Lower leg skin (tissue), 4 donors: ENCODE measurements at places on chromosomes 1 and 21.
A peak's percentile ranks its signal among the peaks of the same experiment; 100 is the strongest.

GRCh38 chr1:181174861-181175260 is 86.4 kb downstream of the IER5 start:
- no peak for DNase-seq

GRCh38 chr1:61173118-61173517 is 90.8 kb downstream of the NFIA start:
- no peak for DNase-seq

DNA sequence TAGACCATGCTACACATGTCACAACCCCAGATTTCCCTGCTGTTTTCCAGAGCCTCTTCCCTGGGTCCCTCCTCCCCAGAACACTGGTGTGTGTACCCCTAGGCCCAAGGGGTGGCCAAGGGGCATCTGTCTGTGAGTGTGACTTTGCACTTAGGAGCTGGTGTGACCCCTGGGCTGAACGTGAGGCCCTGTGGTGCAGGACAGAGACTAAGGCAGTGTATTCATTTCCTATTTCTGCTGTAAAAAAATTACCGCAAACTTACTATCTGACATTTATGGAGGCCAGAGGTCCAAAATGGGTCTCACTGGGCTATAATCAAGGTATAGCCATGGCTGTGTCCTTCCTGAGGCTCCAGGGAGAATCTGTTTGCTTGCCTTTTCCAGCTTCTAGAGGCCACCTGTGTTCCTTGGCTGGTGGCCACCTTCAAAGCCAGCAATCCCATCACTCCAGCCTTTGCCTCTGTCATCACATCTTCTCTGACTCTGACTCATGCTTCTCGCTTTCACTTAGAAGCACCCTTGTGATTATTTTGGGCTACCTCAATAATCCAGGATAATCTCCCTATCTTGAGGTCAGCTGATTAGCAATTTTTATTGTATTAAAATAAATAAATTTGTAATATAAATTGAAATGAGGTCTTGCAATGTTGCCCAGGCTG is 24.0 kb upstream of the ELOA start:
- no peak for DNase-seq

DNA sequence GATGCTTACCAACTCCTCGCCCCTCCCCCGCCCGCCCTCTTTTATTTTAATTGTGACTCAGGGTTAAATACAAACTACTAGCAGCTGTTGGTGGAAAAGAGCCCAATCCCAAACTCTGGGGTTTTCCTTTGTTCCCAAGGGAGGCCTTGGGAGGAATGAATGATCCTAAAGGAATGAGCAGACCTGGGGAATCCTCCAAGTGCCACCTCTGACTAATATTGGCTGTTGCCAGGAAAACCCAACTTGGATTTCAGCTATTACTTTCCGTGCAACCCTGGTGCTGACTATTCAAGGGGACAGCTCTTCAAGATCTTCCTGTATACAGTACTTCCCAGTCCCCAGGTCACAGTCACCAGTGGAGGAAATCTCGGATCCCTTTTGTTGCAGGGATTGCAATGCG is 1.3 kb upstream of the S100A10 start:
- DNase-seq = peak; percentile 43

DNA sequence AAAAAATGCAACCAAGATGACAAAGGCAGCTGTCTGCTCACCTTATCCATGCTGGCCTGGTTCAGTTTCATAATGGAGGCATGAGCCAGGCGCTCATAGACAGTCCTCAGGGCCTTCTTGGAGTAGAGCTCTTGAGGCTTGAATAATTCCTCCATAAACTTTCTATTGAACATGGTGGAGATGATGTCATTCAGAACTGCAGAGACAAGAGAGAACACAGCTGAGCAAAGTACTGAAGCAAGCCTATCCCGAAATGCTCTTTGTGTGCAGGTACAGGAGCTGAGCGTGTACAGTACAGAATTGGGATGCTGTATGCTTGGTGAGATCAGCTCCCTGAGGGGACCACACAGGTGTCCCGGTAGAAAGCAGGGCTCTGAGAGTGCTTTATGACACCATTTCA is 11.5 kb downstream of the OSCP1 start:
- DNase-seq = no peak

- no peak for DNase-seq
Measured at GRCh38 chr1:48671578-48671977, 105.1 kb downstream of the BEND5 start.

GRCh38 chr1:57770772-57771171 is 346.9 kb upstream of the DAB1 start:
- DNase-seq = no peak

- DNase-seq = peak; percentile 69
Measured at GRCh38 chr21:45080639-45081414, 6.4 kb downstream of the ADARB1 start.

DNA sequence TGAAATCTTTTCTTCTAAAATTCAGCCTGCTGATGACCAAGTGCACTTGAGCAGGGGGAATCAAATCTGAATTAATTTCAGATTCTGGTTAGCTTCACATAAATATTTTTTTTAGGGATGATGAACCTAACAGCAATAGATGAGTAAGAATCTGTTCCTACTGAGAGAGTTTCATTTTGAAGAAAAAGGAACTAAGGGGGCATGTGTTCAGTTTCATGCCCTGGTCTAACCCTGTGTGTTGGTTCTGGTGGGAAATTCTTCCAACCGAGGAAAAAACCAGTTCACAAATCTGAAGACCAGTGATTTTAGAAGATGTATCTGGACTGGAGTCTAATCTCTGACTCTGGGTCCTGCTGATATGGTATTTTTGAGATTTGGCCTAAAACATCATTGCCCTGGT is 13.7 kb downstream of the SELL start:
- no peak for DNase-seq

DNA sequence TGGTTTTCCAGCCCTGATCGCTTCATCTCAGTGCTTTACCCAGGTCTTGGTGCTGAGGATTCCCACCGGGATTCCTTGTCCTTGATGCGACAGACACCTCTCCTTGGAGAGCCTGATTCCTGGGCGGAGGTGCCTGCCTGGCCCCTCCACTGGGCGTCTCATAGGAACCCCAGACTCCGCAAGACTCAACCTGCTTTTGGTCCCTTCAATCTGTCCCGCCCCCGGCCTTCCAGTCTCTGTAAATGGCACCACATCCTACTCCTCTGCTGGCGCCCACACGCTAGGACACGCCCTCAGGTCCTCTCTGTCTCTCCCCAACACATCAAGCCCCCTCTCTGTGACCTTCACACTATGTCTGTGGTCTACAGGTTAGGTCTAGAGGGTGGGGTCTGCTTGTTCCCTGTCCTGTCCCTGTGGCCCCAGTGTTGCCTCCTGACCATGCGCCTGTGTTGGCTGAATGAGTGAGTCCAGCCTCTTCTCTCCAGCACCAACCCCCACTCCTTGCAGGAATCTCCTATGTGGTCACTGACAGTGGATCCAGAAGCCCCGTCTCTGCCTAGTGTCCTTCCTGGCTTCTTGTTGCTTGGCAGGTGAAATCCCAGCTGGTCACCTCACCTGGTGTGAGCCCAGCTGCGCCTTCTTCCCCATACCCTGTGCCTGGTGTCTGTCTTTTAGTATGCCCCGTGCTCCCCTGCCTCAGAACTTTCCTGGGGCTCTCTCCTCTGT is 119.7 kb upstream of the C1orf174 start:
- DNase-seq = peak; percentile 53

- no peak for DNase-seq
Measured at GRCh38 chr1:209157546-209158249, 425.8 kb upstream of the CAMK1G start.

GRCh38 chr1:1839311-1839965 is 51.4 kb downstream of the GNB1 start:
- DNase-seq = no peak

- DNase-seq = no peak
Measured at GRCh38 chr1:67342076-67342890, 34.6 kb downstream of the IL12RB2 start.

DNA sequence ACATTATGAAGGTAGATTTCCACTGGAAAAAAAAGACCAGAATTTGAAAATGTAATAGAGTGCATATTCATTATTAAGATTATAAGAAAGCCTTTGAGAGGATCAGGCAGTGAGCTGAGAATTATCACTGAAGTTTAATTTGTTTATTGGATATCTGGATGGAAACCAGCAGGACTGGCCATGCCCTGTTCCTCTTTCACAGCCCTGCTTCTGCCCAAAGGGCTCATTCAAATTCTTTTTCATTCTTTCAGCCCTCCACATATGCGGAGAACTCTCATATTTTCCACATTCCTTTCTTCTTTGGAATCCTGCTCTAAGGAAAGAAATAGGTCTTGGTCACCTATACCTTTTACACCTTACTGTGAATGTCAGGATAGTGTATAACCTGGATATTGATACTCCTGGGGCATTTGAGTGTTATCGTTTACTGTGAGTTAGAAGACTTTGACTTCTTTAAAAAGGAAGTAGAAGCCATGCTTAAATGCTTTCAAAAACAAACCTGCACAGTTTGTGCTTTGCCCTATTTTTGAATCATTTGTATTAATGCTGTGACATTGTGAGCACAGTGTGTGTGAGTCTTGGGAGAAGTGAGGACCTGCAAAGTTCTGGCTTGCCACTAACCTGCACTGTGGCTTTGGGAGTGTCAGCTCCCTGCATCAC is 35.5 kb downstream of the ST6GALNAC3 start:
- DNase-seq = no peak

- no peak for DNase-seq
Measured at GRCh38 chr1:1048765-1049164, 25.3 kb downstream of the RNF223 start.

- DNase-seq = no peak
Measured at GRCh38 chr1:194658090-194658439, 1471.7 kb upstream of the B3GALT2 start.

- DNase-seq = no peak
Measured at GRCh38 chr1:91870322-91870721, 15.6 kb downstream of the TGFBR3 start.

DNA sequence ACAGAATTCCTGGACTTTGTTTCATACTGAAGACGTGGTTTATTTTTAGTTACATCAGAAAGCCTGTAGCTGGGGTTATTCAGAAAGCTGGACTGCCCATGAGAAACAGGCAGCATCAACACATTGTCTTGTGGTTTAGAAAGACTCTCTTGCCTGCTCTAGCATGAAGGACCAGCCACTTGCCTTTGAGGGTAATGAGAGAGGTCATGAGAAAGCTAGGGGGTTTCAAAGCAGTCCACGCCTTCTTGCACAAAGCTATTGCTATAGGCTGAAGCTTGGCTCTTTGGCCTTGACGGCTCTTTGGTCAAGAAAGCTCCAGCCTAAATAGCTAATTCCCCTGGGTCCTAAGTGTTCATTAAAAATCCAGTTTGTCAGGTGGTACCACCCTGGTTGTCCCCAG is 208.1 kb downstream of the PRDM2 start:
- DNase-seq = no peak

DNA sequence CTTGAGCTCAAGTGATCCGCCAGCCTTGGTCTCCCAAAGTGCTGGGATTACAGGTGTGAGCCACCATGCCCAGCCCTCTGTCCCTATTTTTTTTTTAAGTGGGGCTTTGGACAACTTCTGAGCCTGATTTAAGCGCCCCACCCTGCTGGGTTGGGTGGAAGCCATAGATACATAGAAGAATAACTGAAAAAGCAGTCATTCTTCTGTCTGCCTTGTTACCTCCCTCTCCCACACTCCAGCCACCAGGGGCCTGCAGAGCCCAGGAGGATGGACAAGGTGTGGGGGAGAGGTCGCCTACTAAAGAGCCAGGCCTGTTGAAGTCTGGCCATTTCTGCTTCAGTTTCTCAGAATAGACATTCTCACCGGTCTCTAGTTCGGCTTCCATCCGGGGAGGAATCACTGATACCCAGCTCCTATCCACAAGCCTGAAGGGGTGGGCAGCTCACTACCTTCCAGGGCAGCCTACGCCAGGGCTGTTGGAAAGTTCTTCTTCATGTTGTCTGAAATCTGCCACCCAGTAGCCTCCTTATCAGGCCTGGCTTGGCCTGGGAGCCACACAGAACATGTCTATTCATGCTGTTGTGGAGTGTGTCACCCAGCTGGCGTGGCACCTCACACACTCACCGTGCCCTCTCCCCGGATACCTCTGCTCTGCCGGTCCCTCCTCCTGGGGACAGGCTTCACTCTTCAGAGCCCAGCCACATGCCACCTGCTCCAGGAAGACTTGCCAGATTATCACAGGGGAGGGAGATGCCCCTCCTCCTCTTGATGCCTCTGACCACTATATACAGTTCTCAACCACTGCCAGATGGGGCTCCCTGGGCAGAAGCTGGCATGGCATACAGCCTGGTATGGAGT is 27.7 kb downstream of the KNCN start:
- DNase-seq = no peak

GRCh38 chr21:38531591-38531990 is 33.3 kb upstream of the ERG start:
- no peak for DNase-seq

DNA sequence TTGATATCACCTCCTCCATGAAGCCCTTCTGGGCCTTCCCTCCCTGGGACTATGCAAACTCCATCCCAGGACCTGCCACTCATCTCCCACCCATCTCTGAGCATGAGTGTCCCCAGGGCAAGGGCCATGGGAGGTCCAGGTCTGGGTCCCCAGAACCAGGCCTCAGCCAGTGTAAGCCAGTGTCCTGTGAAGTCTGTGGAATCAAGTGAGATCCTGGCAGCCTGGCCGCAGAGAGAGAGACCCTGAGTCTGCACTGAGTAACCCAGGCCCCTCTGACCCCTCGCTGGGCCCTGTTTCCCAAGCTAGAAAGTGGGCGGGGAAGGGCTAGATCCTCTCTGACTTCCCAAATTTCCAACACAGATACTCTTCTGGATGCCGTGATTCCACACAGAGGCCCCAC is 132.7 kb downstream of the DMRTB1 start:
- no peak for DNase-seq

- no peak for DNase-seq
Measured at GRCh38 chr1:215584389-215584788, 17.3 kb downstream of the KCTD3 start.

- no peak for DNase-seq
Measured at GRCh38 chr1:158830074-158830677, 975 bp upstream of the MNDA start.

GRCh38 chr1:212825798-212826452 is 21.5 kb downstream of the SPATA45 start:
- no peak for DNase-seq

DNA sequence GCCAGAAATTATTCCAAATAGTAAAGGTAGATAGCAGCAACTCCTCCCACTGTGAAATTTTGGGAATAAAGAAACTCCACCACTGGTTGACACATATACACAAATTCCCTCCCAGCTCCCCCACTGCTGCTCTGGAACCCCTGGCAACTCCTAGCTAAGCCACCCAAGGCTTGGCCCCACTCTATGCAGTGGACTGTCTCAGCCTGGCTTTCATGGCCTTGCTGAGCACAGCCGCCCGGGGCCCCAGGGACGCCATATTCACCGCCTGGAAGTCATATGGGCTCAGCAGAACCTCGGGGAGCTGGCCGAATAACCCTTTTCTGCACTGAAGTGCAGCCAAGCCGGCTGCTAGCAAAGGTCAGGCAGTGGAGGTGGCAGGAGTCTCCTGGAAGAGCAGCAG is 15.4 kb upstream of the RBM34 start:
- DNase-seq = no peak
